Tibial nerve (tissue), 4 donors: ENCODE measurements at places on chromosomes 13 and 19.

- peak; percentile 27 for DNase-seq
Observed at GRCh38 chr13:36370108-36370429, 23.9 kb upstream of the SPART start.

- no peak for DNase-seq
Observed at GRCh38 chr19:55449469-55449868, 6.4 kb upstream of the SHISA7 start.

DNA sequence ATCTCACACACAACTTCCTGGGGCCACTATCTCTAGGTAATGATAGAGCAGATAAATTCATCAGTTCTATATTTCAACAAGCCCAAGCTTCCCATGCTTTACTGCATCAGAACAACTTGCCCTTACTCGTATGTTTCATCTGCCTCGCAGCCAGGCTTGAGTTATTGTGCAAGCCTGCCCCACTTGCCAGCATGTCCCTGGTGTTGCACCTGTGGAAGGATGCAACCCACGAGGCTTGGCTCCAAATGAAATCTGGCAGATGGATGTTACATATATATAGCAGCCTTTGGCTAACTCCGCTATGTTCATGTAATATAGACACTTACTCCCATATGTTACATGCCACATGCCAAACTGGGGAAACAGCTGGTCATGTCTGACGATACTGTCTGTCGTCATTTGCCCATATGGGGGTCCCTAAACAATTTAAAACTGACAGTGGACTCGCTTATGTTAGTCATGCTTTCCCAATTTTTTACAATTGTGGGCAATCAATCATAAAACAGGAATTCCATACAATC lies 6.2 kb downstream of the ERVK3-1 start:
- no peak for DNase-seq

- no peak for DNase-seq
Observed at GRCh38 chr19:55679343-55680257, 4.6 kb downstream of the EPN1 start.

- no peak for DNase-seq
Observed at GRCh38 chr19:51470966-51471365, 7.4 kb upstream of the CEACAM18 start.
